Non-pigmented ciliary epithelial cell (primary cell): ENCODE measurements at places on chromosomes 3 and 15.

DNA sequence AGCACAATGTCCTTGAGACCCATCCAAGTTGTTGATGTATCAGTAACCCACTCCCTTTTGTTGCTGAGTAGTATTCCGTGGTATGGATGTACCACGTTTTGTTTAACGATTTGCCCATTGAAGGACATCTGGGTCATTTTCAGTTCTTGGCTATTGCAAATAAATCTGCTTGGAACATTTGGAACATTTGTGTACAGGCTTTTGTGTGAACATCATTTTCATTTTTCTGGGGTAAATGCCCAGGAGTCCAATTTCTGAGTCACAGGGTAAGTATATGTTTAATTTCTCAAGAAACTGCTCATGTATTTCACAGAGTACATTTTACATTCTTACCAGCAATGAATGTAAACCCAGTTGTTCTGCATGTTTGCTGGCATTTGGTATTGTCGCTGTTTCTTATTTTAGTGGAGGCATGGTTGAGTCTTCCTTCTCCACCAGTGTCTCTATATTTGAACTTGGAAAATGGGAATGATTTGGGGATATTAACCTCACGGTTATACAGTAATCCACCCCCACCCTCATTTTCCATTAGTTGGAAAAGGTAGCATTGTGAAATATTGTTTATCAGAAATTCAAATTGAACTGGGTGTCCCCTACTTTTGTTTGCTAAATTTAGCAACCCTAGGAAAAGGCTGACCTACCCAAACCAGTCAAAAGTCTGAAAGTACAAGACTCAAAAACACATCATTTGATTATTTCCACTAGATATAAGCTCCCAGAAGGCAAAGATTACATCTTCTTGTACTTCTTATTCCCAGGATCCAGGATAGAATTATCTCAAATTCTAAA, 30.8 kb downstream of the POMGNT2 start:
- DNase-seq: no peak

DNA sequence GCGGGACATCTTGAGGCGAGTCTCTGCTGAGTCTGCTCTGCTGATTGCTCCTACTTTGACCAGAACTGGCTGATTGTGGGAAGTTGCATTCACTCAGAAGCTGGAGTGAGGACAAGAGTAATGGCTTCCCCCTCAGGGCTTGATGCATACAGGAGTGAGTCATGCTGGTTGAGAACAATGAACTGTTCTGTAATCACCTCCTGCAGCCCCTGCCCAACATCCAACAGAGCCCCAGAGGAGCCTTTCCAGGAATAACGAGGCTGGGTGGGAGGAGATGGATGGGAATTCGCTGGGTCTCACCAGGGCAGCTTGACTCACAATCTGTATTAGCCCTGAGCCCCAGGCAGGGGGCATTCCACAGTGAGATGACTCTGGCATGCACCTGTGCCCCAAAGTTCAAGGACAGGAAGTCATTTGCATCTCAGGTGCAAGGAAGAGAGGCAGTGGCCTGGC, 85.0 kb downstream of the RAB11A start:
- DNase-seq: no peak

DNA sequence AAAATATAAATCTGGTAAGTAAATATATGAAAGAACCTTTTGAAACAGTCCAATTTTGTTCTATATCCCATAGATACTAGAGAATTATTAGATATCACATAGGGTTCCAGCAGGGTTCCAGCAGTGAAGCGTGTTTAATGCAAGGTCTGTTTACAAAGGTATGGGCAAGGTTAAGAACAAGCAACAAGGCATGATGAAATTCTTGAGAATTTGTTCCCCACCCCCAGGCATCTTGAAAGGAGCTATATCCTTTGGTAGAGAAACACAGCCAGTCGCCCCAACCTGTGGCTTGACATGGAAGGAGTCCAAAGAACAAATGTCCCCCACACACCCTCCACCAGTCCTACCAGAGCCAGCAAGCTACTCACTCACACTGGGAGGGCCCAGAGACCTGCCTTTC, 18.6 kb upstream of the FNDC3B start:
- no peak for DNase-seq

GRCh38 chr15:52082197-52083036, 30.2 kb downstream of the BCL2L10 start:
- DNase-seq: no peak

DNA sequence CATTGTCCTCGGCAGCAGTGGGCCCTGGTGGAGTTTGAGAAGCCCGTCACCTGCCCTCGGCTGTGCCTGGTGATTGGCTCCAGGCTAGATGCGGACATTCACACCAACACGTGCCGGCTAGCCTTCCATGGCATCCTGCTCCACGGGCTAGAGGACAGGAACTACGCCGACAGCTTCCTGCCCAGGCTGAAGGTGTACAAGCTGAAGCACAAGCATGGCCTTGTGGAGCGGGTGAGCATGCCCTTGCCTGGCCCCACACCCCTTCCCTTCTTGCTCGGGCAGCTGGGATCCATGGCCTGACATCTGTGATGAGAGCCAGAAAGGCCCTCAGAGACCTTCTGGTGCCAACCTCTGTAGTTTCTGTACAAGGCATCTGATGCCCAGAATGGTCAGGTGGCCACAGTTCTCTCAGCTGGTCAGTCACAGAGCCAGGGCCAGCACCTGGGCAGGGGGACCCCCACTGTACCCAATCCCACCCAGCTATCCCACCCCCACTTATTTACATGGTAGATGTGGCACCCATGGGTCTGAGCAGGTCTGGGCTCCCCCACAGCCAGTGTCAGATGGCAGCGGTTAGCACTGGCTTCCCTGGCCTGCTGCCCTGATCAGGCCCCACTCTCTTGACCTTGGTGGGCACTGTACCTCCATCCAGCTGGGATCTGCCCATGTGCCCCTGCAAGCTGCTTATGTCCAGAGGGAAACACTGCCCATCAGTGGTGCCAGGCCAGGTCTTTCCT, 124.9 kb downstream of the DNAJB8 start:
- DNase-seq: no peak

- DNase-seq: no peak
Measured at GRCh38 chr15:32718821-32719716, 1.3 kb downstream of the GREM1 start.

GRCh38 chr15:32838338-32838737, 120.5 kb downstream of the GREM1 start:
- no peak for DNase-seq

- DNase-seq: no peak
Measured at GRCh38 chr3:122094125-122094524, 39.0 kb downstream of the CD86 start.

DNA sequence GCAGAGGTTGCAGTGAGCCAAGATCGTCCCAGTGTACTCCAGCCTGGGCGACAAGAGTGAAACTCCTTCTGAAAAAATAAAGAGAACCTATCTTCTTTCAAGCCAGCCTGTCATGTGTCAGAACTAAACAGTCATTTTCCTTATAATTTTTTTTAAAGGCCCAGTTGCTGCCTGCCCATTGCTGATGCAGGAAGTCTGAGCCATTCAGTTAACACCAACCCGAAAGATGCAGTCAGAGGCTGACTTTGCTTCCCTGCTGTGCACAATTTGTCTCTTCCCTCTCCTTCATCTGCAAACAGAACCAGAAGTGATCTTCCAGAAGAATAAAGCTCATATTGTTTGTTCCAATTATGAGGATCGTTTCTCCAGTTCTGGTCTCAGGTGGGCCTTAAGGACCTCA, 220.6 kb downstream of the SLCO3A1 start:
- DNase-seq: no peak

- DNase-seq: no peak
Measured at GRCh38 chr3:16916840-16917239, 32.1 kb downstream of the PLCL2 start.

- no peak for DNase-seq
Measured at GRCh38 chr3:52072471-52072870, 16.1 kb upstream of the DUSP7 start.

DNA sequence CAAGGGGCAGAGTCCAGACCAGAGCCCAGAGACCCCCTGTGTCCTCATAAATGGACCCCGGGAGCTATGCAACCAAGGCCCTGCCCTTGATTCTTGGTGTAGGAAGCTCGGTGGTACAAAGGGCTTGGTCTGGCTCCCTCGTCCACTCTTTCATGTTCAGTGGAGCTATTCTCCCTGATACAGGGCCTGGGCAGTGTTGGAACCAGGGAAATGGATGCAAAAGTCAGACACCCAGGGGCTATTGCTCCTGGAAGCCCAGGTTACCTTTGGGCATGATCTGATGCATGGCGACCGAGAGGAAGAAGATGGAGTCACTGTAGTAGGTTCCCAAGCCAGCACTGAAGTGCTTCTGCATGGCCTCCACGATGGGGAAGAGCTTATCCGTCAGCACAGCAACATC, 44.5 kb downstream of the XXYLT1 start:
- no peak for DNase-seq

DNA sequence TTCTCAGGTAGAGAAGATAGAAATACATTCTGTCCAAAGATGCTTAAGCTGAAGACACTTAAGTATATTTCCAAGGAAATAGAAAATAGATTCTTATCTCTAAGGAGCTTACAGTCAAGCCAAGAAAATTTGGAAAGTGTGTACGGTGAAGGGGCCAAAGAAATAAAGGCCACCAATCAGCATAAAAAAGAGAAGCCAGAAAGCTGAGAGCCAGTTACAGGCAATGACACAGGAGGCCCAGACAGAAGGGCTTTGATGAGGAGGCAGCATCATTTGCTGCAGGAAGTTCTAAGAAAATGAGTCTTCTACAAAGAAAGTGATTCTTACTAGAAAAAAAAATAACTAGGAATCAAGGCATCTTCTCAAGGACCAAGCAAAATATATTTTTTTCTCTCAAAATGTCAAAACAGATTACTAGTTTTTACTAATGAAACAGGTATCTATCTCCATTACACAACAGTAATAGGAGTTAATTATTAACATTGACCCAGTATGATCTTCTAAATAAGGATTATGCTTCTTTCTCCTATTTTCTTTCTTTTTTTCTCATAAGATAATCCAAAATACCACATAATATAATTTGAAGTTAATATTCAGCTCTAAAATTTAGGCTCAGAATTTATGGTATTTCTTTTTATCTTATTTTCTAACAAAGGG, 82.1 kb upstream of the PHLDB2 start:
- no peak for DNase-seq

- no peak for DNase-seq
Measured at GRCh38 chr3:72429589-72430353, 418.5 kb downstream of the SHQ1 start.

DNA sequence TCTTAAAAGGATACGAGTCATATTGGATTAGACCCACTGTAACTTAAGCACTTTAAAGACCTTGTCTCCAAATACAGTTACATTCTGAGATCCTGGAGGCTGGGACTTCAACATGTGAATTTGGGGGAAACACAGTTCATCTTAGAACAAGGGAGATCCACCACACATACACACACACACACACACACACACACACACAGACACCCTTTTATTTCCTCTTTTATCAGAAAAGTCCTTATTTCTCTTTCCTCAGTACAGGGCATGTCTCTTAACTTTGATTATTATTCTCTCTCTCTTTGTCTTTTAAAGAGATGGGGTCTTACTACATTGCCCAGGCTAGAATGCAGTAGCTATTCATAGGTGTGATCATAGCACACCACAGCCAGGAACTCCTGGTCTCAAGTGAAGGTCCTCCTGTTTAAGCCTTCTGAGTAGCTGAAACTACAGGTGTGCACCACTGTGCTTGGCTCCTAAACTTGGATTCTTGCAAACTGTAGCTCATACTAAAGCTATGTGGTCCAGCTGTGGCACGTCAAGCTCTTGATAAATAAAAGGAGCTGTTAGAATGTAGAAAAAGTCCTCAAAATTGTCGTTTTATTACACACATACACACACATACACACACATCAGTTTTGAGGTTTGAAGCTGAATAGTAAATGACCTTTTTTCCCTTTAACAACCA, 7.4 kb downstream of the GOLM2 start:
- DNase-seq: no peak

DNA sequence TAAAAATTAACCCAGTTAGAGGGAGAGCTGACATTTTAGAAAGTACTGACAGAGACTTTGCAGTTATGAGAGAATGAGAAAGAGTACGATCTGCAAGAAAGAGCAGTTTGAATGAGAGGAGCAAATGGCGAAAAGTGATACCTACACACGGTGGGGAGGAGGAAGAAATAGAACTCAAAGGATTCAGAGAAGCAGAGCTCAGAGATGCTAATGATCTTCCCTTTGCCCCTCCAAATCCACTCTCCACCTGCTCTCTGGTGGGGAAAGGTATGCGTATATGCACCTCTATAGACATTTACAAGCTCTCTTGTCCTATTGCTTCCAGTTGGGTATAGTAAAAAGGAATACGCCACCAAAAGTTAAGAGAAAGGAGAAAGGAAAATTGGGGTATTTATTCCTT, 123.3 kb upstream of the TTC14 start:
- DNase-seq: no peak

DNA sequence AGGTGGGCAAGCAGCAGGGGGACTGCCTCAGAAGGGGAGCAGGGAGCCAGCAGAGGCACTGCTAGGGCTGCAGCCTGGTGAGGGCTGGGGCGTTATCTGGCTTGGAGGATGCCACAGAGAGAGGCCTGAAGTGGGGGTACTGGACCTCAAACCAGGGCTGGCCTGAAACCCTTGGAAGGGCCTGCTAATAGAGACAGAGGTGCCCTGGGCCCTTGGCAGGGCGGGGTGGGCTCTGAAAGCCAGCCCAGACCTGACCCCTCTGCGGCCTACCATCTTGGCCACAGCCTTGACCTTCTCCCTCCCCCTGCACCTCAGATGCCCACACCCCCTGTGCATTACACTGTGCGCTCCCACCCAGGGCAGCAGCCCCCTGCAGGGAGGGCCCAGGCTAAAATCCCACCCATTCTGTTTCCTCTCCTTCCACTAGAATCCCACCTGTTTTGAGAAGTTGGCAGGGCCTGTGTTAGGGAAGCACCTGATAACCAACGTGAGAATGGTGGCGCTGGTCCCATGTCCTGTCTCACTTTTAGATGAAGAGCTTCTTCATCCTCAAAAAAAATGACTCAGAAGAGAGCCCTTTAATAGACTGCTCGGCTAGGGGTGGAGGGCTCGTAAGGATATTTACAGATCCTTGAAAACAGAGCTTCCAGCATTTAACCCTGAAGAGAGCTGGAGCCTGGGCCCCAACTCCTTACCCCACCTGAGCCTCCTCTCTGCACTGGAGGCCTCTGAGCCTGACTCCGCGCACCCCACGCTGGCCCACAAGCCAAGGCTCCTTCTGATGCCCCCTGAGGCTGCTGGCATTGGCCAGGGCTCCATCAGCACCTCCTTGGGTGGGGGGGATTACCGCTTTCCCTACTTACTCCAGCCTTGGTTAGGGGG, 29.8 kb downstream of the LOXL1 start:
- DNase-seq: no peak

GRCh38 chr15:31263751-31264558, 62.7 kb upstream of the KLF13 start:
- DNase-seq: no peak

GRCh38 chr3:38454884-38455638, 1.4 kb downstream of the ACVR2B start:
- no peak for DNase-seq
